Stimulated activated CD4-positive, alpha-beta T cell treated with anti-CD3 and anti-CD28 coated beads, Interleukin-1b, Interleukin-23, amount 100 ng/mL, for 1 hour (primary cell): ENCODE measurements at places on chromosomes 6 and 20.

- no peak for DNase-seq
Measured at GRCh38 chr6:138736640-138737039, 36.9 kb upstream of the CCDC28A start.

- DNase-seq = no peak
Measured at GRCh38 chr6:22071270-22072041, 225.4 kb downstream of the PRL start.

- DNase-seq = no peak
Measured at GRCh38 chr6:157595768-157596167, 214.8 kb downstream of the ZDHHC14 start.

DNA sequence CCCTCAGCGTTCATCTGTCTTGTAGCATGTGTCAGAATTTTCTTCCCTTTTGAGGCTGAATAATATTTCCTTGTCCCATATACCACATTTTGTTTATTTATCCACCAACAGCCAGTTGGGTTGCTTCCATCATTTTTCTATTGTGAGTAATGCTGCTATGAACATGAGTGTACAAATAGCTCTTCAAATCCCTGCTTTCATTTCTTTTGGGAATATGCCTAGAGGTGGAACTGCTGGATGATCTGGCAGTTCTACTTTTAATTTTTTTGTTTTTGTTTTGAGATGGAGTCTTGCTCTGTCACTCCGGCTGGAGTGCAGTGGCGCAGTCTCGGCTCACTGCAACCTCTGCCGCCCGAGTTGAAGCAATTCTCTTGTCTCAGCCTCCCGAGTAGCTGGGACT, 64.7 kb downstream of the SASH1 start:
- DNase-seq = no peak

GRCh38 chr6:11374036-11375010, 141.9 kb upstream of the NEDD9 start:
- DNase-seq = no peak

- no peak for DNase-seq
Measured at GRCh38 chr20:52342913-52343312, 151.3 kb upstream of the ZFP64 start.

- DNase-seq = no peak
Measured at GRCh38 chr20:49914310-49915117, 815 bp downstream of the SPATA2 start.

DNA sequence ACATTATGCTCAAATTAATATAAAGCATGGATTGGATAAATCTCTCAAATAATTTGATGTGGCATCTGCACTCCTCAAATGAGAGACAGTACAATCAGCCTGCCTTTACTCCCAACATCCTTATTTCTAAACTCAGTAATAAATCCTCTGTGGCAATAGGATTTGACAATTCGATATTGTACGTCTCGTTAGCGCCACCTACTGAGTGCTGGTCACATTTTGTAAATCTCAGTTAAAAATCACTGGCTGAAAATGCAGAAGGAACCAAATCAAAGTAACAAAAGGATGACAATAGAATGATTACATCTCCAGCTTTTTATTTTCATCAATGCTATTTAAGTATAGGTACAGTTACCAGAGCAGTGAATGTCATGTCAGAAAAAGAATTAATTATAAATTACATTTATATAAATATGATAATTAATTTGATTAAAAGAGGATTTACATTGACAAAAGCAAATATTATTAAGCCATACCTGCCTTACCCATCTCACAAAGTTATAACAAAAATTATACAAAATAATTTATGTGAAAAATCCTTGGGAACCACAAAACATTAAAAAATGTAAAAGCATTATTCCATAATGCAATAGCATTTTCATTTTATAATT, 20.2 kb upstream of the GJE1 start:
- no peak for DNase-seq

DNA sequence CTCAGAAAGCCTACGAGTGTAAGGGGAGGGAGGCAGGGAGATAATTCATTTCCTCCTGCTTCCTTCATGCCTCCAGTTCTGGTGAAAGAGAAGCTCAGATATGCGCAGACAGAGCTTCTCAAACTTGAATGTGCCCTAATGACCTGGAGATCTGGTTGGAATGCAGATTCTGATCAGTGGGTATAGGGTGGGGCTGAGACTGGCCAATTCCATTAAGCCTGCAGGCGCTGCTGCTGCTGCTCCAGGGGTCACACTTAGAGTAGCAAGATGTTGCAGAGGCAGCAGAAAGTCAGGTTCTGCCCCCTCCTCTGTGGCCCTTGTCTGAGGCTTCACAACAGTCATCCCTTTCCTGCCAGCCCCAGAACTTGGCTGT, 161.0 kb downstream of the DHX35 start:
- DNase-seq = no peak

DNA sequence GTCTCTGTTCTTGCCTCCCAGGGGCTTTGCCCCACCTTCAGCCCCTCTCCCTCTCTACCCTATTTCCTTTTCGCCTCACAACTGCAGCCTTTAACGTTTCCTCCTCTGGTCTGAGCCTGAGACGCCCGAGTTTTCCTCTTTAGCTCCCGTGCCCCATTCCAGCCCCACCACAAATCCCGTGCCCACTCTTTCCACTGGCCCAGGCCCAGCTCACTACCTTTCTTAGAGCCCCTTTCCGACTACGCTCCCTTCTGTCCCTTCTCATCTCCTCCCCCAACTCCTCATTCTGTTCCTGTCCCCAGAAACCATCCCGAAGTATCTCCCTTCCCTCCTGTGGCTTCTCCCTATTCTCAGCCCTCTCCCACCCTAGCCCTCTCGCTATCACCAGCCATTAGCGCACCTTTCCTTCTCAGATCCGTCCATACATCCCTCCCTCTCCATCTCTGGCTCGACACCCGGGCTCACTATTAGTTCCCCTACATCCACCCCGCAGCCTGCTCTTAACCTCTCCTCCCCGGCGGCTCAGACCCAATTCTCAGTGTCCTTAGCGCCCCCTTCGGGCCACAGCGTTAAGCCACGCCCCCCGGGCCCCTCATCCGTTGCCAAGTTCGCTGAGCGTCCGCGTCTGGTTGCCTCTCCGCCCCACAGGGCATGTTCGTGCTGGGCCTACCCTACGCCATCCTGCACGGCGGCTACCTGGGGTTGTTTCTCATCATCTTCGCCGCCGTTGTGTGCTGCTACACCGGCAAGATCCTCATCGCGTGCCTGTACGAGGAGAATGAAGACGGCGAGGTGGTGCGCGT, 2.7 kb downstream of the SLC32A1 start:
- DNase-seq = no peak

GRCh38 chr6:12034349-12034748, 22.2 kb downstream of the HIVEP1 start:
- no peak for DNase-seq

DNA sequence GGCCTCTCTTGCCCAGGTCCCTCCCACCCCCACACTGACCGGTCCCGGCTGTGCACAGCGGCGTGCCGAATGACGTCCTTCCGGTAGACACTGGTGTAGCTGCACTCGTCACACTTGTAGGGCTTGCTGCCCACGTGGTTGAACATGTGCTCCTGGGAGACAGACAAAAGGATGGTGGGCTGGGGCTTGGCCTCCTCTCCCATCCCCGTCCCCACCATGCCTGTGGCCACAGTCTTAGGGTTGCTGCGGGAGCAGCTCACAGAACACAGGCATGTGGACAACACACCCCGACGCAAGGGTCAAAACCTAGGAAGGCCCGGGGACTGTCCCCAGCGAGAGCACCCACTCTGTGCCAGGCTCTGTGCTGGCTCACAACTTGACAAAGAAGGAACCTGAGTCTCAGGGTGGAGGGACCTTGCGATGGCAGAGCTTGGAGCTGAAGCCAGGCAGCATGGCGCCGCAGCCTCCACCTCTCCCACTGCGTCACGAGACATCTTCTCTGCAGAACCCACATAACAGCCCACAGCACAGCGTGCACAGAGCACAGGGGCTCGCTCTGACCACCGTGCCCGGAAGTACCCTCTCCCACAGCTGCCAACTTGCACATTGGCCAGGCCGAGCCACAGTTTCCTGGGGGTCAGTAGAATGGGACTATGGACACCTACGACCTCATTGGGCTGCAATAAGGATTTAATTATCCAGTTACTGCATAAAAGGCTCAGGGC, 9.8 kb downstream of the ZNF335 start:
- no peak for DNase-seq

DNA sequence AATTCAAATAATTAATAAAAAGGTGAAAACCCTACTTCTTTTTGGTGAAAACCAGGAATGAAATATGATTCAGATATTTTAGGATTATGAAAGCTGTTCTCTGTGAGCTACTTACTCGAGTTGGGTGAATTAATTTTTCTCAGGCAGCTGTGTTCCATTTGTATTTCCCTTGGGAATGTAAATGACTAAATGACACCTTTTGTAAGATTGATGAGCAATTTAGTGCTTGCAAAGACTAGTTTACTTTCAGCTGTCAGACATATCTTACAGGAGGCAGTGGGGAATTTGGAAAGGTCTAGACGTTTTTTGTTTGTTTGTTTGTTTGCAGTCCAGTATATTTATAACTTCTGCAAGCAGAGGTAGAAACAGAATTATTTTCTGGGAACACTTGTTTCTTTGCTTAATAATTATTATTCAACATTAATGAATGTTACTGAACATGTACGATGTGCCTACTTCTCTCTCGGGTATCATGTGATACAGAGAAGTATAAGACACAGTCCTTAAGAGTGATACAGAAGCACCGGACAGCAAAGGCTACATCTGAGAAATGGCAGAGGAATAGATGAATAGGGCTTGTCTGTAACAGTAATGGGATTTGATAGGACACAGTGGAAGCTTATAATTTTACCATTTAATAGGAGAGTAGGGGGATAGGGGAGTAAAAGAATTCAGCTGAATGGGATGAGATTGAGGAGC, 91.3 kb downstream of the AKAP7 start:
- DNase-seq = no peak
